ENCODE measurements at places on chromosomes 3 and 15.
A peak's percentile ranks its signal among the peaks of the same experiment; 100 is the strongest.

- DNase-seq, result no peak
These were observed 124.3 kb upstream of the EIF1B start for GRCh38 chr3:40185029-40185695.

DNA sequence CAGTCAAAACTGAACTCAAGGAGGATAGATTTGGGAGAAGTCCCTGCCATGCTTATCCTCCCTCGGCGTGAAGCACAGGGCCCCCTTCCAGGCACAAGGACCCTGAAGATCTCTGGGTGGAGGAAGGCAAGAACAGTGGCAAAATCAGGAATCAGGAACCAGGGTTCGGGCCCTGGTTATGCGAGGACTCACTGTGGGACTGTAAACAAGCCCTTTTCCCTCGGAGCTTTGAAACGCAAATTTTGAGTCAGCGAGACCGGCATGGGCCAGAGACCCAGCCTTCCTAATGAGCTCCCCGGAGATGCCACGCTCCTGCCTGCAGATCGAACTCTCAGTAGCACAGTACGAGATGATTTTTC lies 70.1 kb downstream of the SLC12A8 start:
- no peak for DNase-seq

DNA sequence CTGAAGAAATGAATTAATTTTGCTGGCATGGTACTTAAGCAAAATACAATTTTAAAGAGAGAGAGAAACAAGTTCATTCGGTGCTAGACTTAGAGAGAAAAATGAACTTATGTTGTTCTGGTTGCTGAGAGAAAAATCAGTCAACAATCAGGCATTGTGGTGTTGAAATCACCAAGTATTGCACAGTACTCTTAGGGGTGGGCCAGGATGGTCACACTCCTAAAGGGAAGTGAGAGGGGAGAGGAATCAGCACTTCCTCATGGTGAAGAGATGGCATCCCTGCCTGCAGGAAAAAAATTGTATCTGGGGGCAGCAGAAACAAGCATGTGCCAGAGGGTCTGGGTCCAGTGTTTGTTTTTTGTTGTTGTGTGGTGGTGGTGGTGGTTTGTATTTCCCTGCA lies 7.0 kb upstream of the DMXL2 start:
- DNase-seq, result peak; percentile 24

- no peak for DNase-seq
These were observed 23.1 kb downstream of the TRAK1 start for GRCh38 chr3:42114130-42114725.

DNA sequence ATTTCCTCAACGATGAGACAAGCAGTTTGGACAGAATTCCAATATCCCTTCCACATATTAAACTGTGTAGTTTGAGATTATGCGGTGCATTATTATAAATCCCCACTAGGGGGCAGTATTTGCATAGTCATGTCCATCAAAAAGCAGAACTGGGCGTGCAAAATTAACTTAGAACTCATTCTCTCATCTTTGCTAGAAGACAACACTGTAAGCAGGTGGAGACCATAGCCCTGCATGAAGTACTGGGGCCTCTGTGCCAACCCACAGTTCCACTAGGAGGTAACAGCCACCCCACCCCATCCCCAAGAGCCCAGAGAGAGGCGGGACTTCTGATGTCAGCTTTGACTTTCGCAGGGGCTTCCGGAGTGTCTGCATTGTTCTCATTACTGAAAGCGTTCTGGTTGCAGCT lies 106.6 kb upstream of the TMC3 start:
- DNase-seq, result peak; percentile 19

DNA sequence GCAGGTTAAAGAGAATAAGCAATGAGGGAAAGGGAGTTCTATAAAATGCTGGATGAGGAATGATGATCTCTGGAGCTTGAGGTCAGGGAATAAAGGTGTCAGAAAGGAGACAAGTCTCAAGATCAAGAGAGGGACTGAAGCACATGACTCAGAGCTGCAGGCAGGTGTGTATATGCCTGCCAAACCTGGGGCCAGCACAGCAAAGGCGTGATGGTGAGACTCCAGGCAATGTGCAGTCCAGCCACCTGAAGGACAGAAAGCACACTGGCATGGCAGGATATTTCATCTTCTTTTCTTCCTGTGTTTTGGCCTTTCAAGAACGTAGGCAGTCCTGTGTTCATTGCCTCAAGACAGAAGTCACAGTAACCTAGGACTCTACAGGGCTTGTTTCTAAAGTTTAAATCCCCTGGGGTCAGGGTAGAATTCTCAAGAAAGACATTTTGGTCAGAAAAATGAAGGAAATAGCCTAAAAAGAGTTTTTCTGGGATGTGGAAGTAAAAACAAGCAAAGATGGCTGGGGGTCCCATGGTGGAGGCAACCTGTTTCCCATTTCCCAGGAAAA lies 55.5 kb upstream of the TOPAZ1 start:
- no peak for DNase-seq

DNA sequence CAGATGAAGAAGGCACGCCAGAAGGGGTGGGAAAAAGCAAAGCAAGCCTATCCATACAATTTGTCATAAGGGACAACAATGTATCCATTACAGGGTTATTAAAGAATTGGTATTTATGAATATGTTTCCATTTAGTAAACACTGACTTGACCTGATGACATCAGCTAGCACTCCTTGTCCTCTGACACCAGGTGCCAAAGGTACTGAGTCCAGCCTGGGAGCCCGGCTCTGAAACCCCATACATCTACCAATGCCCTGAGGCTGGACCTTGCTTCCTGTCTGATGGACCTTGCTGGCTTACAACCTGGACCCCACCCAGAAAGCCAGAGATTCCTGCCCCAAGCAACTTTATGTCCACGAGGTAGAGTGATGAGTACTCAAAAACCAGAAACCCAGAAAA lies 263.0 kb upstream of the ATP11B start:
- no peak for DNase-seq

DNA sequence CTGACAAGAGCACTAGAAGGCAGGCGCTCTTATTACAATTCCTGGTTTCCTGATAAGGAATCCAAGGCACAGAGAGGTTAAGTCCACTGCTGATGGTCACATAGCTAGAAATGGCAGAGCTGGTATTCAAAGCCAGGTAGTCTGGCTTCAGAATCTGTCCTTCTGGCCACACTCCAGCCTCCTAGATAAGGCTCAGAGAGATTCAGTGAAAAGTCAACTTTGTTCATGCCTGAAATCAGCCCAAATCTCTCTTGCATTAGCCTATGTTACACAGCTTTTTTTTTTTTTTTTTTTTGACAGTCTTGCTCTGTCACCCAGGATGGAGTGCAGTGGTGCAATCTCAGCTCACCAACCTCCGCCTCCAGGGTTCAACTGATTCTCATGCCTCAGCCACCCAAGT lies 21.1 kb upstream of the CMTM8 start:
- no peak for DNase-seq

DNA sequence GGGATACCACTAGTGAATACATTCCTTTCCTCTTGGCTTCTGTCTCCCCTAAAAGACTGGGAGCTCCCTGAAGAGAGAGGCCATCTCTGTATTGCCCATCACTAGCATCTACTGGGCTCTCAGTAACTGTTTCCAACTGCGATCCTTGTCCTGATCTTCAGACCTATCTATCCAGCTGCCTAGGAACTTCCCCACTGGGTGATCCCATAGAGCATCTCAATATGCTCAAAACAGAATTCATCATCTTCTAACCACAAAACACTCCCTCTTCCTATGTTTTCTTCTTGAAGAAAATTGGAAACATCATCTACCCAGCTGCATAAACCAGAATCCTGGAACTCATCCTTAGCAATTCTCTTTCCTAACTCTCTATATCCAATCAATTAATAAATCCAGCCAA lies 54.6 kb downstream of the PLD1 start:
- no peak for DNase-seq

- DNase-seq, result no peak
These were observed 55.8 kb downstream of the DZIP3 start for GRCh38 chr3:108645364-108645763.

GRCh38 chr15:51251556-51251955 lies 86.8 kb downstream of the CYP19A1 start:
- DNase-seq, result no peak

DNA sequence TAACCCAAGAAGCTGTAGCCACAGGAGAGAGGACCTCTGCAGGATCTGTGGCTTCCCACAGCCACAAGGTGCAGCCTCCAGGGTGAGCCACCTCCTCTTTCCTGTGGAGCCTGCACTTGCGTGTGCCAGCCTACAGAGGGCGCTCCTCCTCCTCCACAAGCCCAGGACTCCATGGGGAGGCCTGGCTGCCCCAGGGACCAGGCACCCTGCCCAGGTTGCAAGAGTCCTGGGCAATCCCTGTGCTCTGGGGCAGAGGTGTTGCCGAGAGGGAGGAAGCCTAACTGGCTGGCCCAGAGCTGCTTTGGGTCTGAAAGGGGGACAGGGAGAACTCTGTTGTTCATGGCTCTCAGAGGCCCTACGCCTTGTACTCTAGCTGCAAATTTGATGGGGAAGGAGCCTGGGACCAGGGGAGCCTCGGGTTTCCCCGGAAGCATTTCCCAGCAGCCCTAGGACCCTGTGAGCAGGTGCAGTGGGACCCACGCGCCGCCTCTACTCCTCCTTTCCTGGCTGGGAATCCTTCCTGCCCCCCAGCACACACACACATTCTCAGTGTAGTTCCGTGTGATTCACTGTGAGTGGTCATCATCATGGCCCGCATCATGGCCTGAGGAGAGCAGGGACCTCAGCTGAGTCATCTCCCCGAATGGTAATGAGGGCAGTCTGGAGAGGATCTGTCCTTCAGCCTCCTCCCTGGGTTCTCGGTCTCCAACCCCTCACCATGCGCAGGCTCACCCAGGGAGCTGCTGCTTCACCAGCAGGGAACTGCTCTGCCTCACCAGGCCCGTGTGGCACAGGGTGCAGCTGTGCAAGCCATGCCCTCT lies 24.3 kb downstream of the TBC1D21 start:
- DNase-seq, result peak; percentile 84

DNA sequence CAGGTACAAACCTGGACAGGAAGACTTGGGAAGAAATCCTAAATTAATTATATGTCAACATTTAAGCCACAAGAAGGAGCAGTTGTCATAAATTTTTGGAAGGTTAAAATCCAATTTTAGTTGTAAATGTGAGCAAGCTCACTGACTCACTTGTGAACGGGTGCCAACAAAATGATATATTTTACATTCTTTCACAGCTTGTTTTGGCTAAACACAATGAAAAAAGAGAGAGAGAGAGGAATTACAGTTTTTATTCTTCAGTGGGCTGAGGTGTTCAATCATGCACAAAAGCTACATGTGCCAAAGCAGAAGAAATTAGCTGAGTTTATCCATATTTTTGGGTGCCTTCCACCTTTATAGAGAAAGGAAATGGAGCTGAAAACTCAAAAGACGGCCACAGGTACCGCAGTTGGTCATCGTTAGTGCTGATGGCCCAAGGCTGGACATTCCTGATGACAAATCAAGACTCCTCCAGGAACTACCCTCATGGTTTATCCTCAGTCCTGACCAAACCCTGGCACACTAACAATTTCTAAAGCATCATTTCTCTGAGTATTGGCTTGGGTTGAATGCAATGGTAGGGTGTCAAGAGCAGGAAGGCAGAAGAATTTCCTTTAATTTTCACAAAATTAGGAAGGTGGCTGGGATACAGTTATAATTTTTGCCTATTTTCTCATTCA lies 37.6 kb upstream of the WNT5A start:
- DNase-seq, result no peak

GRCh38 chr3:66037330-66037985 lies 1.3 kb downstream of the MAGI1 start:
- DNase-seq, result peak; percentile 50

- no peak for DNase-seq
These were observed 546.6 kb downstream of the MFSD1 start for GRCh38 chr3:159348431-159348830.

- no peak for DNase-seq
These were observed 480.5 kb upstream of the CBLB start for GRCh38 chr3:106349191-106349881.

- DNase-seq, result no peak
These were observed 95.5 kb downstream of the ST6GAL1 start for GRCh38 chr3:187025656-187026316.

GRCh38 chr15:43919540-43920253 lies 92.9 kb downstream of the WDR76 start:
- DNase-seq, result no peak

DNA sequence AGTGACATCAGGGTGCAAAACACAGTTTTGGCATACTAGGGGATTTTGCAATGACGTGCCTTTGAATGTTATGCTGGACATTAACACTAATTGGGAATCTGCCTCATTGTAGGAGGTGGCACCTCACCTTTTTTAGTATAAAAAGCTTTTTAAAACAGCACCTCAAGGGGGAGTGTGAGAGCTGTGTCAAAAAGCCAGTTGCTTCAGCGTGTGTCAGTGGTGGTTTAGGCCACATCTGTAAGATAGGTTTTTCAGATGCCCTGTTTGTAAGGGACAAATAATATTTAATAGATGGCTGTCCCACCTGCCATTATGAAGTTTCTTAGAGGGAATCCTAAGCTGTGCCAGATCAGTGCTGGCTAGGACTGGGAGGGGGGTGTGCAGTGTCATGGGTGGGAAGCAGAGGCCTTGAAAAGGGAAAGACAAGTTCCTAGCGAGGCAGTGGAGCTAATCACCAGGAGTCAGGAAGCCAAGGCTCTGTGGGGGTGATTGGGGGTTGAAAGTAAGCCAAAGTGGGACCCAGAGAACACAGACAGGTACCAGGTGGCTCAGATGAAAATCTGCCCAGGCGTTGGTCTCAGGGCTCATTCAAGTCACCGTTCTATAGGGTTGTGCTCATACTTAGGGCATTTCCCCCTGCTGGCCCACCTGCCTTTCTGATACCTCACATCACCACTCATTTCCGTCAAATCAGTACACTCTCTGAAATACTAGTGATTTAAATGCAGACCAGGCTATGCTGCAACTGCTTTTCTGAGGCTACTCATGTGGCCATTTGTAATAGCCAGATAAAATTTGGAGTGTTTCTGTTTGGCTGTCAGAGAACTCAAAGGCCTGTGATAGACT lies 120.5 kb downstream of the BBX start:
- peak; percentile 17 for DNase-seq

- DNase-seq, result peak; percentile 52
These were observed 111.2 kb upstream of the MCTP2 start for GRCh38 chr15:94119923-94120775.

DNA sequence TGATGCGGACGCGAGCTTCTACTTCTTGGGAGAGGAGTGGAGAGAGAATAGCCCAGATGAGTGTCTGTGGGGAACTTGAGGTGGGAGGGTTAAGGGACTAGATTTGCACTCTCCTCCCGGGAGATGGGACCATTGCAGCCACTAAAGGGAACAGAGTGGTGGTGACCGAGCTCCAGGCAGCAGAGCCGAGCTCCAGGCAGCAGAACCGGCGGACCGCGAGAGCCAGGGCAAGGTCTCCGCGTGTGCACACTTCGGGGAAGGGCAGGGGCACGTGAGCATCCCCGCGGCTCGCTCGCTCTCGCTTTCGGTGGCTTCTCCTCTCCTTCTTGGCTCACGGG lies 1.1 kb downstream of the IGDCC3 start:
- peak; percentile 51 for DNase-seq

GRCh38 chr3:182248349-182248880 lies 536.7 kb downstream of the SOX2 start:
- DNase-seq, result peak; percentile 16

GRCh38 chr15:99508852-99509251 lies 56.9 kb upstream of the MEF2A start:
- no peak for DNase-seq

GRCh38 chr15:65812916-65813315 lies 20.8 kb upstream of the DENND4A start:
- no peak for DNase-seq
